ENCODE measurements at places on chromosomes 6 and 20.

DNA sequence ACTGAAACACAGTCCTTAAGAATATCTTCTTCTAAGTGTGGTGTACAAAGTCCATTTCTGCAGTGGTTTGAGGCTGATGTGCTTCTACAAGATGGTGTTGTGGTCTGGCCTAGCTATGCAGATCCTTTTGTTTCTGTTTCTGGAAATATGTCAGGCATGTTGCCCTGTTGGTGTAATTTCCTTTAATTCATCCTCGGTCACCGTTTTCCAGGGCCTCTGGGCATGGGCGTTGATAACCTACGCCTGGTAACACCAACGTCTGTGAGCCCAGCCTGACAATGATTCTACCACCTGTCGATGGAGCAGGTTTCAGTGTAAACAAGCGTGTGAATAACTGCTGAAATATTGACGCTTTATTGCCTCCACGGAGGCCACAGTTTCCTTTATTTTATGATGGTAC is 33.3 kb upstream of the AFDN start:
- no peak for DNase-seq

- DNase-seq = no peak
These were observed 274.8 kb downstream of the CDH4 start for GRCh38 chr20:61526907-61527306.

GRCh38 chr6:91081452-91082067 is 494.7 kb upstream of the MAP3K7 start:
- no peak for DNase-seq

DNA sequence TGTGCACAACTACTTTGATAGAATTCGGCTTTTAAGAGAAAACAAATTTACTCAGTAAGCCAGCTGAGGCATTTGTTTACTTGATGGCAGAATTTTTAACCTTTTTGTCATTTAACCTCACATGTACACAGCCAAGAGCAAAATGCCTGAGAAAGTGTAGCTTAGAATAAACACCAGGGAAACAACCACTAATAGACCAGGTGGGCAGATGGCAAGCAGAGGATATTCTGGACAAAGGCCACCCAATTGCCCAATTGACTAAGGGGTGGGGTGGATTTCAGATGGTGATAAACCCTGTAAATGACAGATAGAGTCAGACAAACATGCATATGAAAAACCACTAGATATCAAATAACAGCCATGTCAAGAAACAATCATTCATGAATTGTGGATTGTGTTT is 190.7 kb upstream of the FBXL4 start:
- no peak for DNase-seq

- DNase-seq = no peak
These were observed 89.5 kb downstream of the CHMP4B start for GRCh38 chr20:33900521-33901131.

DNA sequence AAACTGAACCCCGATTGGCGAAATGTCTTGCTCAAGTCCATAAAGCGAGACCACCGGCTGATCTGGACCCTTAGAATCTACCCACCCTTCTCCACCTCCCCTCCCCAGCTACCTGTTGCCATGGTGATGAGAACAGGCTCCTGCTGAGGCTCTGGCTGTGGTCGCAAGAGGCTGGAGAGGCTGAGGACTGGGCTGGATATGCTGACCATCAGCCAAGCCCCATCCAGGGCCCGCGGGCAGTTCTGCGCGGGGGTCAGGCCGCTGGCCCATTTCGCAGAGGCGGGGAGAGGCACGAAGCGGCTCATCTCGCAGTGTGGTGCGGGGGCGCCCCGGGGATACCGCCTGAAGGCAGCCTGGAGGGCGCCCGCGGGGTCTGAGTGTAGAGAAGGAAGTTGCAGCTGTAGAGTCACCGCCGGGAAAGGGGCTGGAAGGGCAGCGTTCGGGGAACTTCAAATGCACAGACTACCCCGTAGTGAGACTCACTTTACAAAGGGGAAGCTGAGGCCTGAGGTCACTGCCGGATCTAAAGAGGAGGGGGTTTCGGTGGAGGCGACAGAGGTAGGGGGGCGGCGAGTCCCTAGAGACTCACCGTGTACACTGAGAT is 671 bp downstream of the TAPBP start:
- DNase-seq = no peak

DNA sequence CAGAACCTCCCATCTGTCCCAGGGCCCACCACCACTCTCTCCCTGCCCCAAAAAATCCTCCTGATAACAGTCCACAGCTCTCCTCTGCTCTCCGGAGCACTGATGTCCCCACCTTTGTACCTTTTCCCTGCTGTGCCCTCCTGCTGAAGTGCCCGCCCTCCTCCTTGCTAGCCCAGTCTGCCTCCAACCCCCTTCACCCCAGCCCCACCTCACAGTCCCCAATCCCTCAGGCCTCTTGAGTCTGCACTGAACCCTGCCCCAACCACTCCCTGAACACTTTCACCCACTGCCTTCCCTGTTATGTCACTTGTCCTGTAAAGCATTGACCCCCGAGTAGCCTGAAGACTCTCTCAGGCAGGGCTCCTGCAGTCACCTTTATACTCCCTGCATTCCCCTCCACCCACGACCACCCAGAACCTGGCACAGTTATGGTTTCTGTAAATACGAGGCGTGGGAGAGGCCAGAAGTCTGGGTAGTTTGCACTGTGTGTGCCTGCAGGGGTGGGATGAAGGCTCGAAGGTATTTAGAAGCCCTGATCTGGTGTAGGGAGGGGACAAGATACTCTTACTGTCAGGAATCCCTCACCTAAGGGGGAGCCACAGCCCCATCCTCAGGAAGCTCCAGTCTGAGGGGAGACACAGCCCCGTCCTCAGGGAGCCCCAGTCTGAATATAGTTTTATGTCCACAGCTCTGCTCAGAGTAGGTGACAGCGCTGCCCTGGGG is 5.4 kb downstream of the GLP1R start:
- DNase-seq = no peak

- DNase-seq = no peak
These were observed 95.8 kb upstream of the PLCB4 start for GRCh38 chr20:8972963-8973705.

DNA sequence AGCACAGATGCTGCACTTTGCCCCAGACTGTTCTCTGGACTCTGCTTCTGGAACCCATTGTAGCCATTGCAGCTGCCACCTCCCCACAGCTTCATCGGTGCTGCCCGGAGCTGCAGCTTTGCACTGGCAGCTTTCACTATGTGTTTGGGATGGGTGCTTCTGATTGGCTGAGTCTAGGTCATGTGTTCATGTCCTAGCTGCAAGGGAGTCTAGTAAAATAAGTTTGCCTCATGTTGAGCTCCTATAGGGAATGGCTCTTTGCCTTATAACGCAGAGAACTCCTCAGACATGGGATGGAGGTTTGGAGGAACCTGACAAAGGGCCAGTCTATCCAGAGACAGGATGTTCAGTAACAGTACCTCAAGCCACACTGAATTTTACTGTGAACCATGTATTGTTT is 268.0 kb downstream of the BMP7 start:
- no peak for DNase-seq

- DNase-seq = no peak
These were observed 124.3 kb downstream of the GJA1 start for GRCh38 chr6:121559611-121560269.

DNA sequence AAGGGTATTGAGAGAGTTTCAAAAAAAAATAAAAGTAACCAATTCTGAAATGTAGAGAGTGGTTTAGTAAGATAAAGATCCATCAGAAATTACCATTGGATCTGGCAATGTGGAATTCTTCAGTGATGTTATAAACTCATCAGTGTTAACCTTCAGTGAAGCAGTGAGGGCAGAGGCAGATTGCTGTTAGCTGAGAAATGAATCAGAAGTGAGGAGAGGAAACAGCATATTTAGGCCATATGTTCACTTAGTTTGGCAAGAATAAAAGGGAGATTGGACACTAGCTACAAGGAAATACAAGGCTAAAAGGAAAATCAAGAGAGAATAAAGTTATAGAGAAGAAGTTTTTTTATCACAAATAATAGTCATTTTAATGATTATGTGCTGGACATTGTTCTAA is 9.6 kb downstream of the KCNQ5 start:
- no peak for DNase-seq

- DNase-seq = no peak
These were observed 52.8 kb downstream of the MRPL14 start for GRCh38 chr6:44074439-44074812.

DNA sequence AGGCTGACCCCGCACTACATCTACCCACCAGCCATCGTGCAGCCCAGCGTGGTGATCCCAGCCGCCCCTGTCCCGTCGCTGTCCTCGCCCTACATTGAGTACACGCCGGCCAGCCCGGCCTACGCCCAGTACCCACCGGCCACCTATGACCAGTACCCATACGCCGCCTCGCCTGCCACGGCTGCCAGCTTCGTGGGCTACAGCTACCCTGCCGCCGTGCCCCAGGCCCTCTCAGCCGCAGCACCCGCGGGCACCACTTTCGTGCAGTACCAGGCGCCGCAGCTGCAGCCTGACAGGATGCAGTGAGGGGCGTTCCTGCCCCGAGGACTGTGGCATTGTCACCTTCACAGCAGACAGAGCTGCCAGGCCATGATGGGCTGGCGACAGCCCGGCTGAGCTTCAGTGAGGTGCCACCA is 16.4 kb downstream of the RBM38 start:
- no peak for DNase-seq

- DNase-seq = no peak
These were observed 476.8 kb upstream of the ADGRB3 start for GRCh38 chr6:68158256-68158655.

DNA sequence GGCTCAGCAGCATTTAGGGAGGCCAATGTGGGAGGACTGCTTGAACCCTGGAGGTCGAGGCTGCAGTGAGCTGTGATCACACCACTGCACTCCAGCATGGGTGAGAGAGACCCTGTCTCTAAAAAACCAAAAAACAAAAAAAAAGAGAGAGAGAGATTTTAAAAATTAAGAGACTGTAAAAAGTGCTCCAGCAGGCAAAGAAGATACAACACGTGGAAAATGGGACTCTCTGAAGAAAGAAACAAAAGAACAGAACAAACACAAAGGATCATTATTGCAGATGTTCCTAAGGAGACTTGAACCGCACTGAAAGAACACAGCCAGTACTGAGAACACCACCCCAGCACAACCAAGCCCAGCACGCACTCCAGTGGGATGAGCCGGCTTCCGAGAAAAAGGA is 74.2 kb downstream of the TAF4 start:
- DNase-seq = no peak

DNA sequence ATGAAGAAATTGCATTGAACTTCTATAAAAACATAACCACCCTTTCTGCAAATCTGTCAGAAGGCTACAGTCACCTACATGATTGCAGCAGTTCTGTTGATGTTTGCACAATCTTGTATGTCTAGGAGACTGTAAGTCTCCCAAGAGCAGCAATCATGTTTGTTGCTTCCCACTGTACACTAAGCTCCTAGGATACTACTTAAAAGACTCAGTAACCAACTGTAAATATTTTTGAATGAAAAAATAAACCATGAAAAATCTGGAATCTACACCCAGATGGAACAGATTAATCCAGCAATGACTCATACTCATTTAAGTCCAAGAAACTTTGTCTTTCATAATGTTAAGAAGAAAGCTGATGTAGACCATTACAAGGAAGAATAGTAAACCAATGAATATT is 168.5 kb upstream of the ATXN1 start:
- no peak for DNase-seq

DNA sequence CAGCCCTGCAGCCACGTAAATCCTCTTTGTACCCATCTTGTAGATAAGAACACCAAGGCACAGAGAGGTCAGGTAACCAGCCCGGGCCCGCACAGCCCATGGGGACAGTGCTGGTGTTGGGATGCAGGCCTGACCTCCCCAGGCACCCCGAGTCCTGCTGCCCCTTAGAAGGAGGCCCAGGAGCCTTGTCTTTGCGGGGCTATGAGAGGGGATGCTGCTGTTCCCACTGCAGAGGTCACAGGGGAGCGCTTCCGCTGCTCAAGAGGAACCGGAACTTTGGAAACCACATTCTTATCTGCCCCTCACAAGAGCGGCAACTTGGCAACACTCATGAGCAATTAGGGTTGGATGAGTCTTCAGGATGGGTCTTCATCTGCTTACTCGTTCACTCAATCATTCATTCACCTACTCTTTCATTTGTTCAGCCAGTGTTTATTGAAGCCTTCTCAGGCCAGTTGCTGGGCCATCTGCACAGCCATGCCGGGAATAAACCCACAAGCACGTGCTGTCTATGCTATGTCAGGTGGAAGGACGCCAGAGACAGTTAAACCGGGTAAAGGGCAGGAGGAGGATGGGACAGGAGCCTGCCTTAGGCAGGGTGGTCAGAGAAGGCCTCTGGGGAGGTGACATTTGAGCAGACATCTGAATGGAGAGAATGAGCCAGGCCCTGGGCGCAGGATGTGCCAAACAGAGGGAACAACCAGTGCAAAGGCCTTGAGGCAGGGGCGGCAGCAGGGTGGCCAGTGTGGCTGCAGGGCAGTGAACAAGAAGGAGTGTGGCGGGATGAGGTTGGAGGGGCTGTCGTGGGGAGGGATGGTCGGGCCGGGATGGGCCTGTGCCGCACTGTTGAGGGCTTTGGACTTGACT is 60.8 kb downstream of the RBM38 start:
- no peak for DNase-seq

DNA sequence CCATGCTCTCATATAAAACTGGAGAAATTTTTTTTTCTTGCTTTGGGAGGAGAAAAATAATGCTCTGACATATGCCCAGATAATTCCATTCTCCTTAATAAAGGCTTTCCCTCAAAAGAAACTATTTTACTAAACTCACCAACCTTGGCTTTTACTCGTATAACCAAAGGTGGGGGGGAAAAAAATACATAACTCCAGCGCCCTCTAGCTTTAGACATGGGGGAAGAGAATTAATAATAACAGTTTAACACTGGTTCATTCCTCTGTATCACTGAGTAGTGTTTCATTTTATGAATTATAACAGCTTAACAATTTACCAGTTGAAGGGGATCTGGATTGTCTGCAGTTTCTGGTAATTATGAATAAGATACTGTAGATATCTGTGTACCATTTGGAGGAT is 1226.1 kb downstream of the GRIK2 start:
- DNase-seq = no peak

GRCh38 chr20:24321973-24322372 is 147.5 kb upstream of the SYNDIG1 start:
- no peak for DNase-seq

DNA sequence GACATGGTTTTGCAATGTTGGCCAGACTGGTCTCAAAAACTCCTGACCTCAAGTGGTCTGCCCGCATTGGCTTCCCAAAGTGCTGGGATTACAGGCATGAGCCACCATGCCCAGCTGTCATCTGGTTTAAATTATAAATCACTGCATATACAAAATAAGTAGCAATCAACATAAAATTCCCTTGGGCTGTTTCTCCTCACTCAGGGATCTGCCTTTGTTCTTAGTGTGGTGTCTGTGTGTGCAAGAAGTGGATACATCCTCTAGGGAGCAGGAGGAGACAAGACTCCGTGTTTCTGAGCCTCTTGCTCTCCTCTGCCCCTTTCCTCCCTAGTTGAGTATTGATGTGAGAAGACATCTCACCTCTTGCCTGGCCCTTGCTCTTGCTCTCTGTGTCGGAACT is 65.2 kb upstream of the ADGRF4 start:
- DNase-seq = no peak

- no peak for DNase-seq
These were observed 48.1 kb downstream of the EBF4 start for GRCh38 chr20:2740702-2741101.

Measured in activated gamma-delta T cell (primary cell).